Naive thymus-derived CD8-positive, alpha-beta T cell (primary cell): ENCODE measurements at places on chromosomes 1 and 21.
A peak's percentile ranks its signal among the peaks of the same experiment; 100 is the strongest.

DNA sequence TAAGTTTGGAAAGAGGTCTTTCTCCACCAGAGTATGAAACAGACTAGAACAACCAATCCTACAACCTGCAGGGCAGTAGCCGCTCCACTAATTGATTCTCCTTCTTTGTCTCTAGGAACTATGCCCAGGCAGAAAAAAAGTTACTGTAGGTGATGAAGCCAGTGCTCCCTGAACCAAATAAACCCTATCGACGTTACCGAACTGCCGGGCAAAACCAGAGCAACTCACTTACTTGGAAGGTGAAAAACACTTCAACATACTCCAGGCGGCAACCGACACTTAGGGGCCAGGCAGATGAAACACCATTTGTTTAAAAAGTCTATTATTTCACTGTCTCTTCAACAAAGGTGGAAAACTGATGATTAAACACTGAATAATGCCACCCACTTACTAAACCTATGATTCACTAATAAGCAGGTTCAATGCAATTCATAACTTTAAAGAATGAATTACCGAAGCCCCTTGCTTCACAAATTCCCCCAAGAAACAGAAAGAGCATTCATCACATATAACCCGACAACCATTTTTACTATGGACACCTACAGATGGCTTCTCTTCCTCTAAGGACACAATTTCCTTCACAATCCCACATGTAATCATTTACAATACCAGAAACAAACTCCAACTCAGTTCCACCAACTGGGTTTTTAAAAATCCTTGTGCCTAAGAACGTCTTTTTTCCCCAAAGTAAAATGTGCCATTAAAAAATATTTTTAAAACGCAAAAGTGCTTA lies 1.6 kb downstream of the NRIP1 start:
- H3K4me1 ChIP-seq: peaks cover 33% of the 10 kb centered on the region
- peak overlapping the region; percentile 94 for H3K4me3 ChIP-seq
- no peaks in the 10 kb centered on the region for H3K27me3 ChIP-seq

- no peak for DNase-seq
- peak overlapping the region; percentile 62 for H3K4me3 ChIP-seq
- H3K27me3 ChIP-seq: no peaks in the 10 kb centered on the region
- peaks cover 3% of the 10 kb centered on the region for H3K36me3 ChIP-seq
- peaks cover 21% of the 10 kb centered on the region for H3K4me1 ChIP-seq
Measured at GRCh38 chr1:61254634-61255357, 172.4 kb downstream of the NFIA start.

GRCh38 chr1:112060261-112060660 lies 70.8 kb upstream of the KCND3 start:
- H3K36me3 ChIP-seq: no peaks in the 10 kb centered on the region
- H3K4me3 ChIP-seq: no peak overlapping the region
- DNase-seq: no peak

DNA sequence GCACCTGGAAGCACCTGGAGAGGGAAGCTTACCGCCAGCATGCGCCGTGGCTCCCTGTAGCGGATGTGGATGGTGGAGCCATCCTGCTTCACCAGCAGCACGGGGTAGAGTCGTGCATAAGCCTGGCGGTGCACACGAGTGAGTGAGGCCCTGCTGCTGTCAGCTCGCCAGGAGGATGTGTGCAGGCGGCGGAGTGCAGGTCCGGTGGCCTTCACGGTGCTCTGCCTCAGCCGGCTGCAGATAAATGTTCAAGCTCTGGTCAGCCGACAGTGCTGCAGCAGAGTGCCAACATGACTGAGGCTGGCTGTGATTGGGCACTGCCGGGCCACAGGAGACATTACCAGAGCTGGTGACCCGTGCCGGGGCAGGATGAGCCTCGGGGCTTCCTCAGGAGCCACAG lies 1.5 kb downstream of the MRPL55 start:
- no peaks in the 10 kb centered on the region for H3K36me3 ChIP-seq
- peak overlapping the region; percentile 79 for H3K27ac ChIP-seq
- peaks cover 38% of the 10 kb centered on the region for H3K4me1 ChIP-seq
- H3K4me3 ChIP-seq: peak overlapping the region; percentile 98
- no peak for DNase-seq
- H3K27me3 ChIP-seq: peaks cover 1% of the 10 kb centered on the region

- H3K27ac ChIP-seq: no peak overlapping the region
- DNase-seq: no peak
- H3K4me1 ChIP-seq: no peaks in the 10 kb centered on the region
- H3K4me3 ChIP-seq: no peak overlapping the region
Measured at GRCh38 chr1:76682138-76682537, 185.1 kb upstream of the ST6GALNAC5 start.

DNA sequence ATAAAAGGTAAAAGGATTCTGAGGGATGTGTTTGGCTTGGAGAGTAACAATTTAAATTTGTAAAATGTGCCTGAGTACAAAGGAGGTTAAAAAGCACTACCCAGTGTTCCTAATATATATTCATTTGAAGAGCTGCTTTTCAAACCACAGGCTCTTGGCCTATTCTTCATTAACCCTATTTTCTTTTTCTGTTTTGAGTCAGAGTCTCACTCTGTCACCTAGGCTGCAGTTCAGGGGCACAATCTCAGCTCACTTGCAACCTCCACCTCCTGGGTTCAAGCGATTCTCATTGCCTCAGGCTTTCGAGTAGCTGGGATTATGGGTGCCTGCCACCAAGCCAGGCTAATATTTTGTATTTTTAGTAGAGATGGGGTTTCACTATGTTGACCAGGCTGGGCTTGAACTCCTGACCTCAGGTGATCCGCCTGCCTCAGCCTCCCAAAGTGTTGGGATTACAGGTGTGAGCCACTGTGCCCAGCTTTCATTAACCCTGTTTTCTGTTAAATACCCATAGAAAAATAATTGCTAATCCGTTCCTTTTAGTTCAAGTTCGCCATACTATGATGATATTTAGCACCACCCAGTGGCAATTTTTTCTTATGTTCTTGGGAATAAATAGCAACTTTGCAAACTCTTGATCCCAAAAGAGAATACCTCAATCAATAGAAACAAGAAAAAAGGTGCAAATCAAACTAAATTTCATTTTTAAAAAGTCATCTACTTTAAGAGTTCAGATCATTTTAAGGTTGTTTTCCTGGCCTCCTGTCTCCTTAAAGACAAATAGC lies 30.5 kb downstream of the ZBTB8OS start:
- peak overlapping the region; percentile 34 for H3K27ac ChIP-seq
- H3K4me3 ChIP-seq: no peak overlapping the region

GRCh38 chr1:98403963-98404480 lies 257.5 kb upstream of the SNX7 start:
- H3K27me3 ChIP-seq: no peaks in the 10 kb centered on the region
- H3K36me3 ChIP-seq: no peaks in the 10 kb centered on the region
- DNase-seq: no peak
- no peaks in the 10 kb centered on the region for H3K4me1 ChIP-seq
- H3K27ac ChIP-seq: no peak overlapping the region

- peaks cover 55% of the 10 kb centered on the region for H3K4me1 ChIP-seq
- peak overlapping the region; percentile 98 for H3K27ac ChIP-seq
- peaks cover under 1% of the 10 kb centered on the region for H3K36me3 ChIP-seq
- H3K4me3 ChIP-seq: peak overlapping the region; percentile 84
- DNase-seq: no peak
Measured at GRCh38 chr1:235012436-235013210, 116.0 kb downstream of the TOMM20 start.

DNA sequence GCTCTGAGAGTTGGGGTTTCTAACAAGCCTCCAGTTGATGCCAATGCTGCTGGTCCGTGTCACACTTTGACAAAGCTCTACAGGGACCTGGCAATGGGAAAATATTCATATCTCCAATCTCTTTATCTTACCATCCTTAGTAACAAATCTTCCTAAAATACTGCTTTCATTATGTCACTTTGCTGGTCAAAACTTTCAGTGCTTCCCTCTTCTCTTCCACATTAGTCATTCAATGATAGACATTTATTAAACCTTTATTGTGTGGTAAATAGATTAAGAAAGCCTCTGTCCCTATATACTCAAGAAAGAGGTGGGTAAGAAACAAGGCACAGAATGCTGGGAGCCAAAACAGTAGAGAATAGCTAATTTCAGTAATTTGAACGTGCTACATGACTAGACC lies 79.3 kb downstream of the SLC44A5 start:
- H3K27ac ChIP-seq: no peak overlapping the region
- no peaks in the 10 kb centered on the region for H3K4me1 ChIP-seq
- H3K36me3 ChIP-seq: peaks cover 2% of the 10 kb centered on the region
- H3K27me3 ChIP-seq: peaks cover 8% of the 10 kb centered on the region
- DNase-seq: no peak
- no peak overlapping the region for H3K4me3 ChIP-seq
